ENCODE measurements at places on chromosomes 2 and 18.

GRCh38 chr2:188986839-188987238, 12.7 kb downstream of the COL3A1 start:
- no peak for DNase-seq

- DNase-seq = no peak
Measured at GRCh38 chr2:138023298-138023697, 59.0 kb downstream of the HNMT start.

DNA sequence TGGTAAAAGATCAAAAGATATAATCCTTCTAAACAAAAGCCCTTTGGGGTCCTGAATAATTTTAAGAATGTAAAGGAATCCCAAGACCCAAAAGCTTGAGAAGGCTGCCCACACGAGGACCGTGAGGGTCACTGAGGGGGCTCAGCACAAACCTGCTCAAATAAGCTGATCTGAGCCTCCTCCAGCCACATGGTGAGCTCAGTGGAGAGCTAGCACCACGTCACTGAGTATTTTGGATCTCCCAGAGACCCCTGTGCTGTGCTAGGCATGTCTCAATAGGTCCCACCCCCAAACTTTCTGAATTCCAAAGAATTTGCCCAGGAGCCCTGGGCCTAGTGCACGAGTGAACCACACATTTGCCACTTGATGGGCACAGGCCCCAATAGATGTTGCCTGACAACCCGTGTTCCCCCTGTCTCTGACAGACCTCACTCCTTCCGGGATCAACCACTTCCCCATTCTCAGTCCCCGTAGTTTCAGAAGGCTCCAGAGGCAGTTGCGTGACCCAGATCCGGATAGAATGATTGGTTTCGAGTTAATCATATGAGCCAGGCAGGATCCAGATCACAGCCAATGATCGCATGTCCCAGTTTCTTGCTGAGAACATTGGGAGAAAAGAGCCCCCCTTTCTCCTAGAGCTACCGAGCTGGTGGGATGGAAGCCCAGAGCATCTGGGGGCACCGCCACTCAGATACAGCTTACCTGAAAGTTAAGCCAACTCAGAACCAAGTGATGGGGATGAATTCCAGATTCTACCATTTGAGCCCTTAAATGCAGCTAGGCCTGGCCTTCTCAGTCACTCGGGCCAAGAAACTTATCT, 203.8 kb downstream of the TNS1 start:
- DNase-seq = no peak

- DNase-seq = no peak
Measured at GRCh38 chr2:98705333-98705617, 25.7 kb downstream of the MGAT4A start.

DNA sequence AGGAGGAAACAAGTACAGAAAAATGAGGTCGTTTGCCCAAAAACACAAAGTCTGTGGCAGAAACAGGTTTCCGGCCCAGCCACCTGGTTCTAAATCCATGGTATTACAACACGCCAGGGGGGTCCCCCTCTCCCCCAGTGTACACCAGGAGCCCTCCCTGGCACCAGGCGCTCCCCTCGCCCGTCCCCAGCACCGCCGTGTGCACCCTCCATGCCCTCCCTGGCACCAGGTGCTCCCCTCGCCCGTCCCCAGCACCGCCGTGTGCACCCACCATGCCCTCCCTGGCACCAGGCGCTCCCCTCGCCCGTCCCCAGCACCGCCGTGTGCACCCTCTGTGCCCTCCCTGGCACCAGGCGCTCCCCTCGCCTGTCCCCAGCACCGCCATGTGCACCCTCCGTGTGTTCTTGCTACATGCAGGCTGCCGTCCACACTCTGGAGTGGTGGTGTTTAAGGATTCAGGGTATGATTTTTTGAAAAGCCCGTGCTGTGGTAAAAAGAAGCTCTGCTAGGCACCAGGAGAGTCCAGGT, 59.8 kb upstream of the NFATC1 start:
- DNase-seq = no peak

GRCh38 chr18:59416818-59417217, 57.8 kb upstream of the LMAN1 start:
- DNase-seq = no peak

- no peak for DNase-seq
Measured at GRCh38 chr18:59959073-59959472, 59.3 kb downstream of the PMAIP1 start.

GRCh38 chr2:88892788-88893187, 201.3 kb downstream of the RPIA start:
- DNase-seq = no peak

GRCh38 chr2:225100856-225101294, 58.6 kb upstream of the DOCK10 start:
- no peak for DNase-seq

GRCh38 chr2:54672590-54673456, 50.6 kb upstream of the EML6 start:
- no peak for DNase-seq

DNA sequence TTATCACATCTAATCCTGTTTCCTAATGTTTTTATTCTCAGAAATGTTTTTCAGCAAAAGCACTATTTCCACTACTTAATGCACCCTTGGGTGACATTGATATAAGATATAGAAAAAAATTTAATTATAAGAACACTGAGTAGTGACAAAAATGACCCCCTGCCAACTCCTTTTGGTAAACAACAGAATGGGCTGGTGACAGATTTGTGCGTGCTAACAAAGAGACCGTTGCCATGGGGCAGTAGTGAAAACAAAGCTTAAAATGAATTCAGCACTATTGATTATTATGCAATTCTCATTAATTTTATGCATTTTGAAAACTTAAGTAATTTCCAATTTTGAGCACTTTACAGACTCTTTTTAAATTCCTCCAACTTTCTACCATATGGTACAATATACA, 33.1 kb downstream of the RDH14 start:
- no peak for DNase-seq

DNA sequence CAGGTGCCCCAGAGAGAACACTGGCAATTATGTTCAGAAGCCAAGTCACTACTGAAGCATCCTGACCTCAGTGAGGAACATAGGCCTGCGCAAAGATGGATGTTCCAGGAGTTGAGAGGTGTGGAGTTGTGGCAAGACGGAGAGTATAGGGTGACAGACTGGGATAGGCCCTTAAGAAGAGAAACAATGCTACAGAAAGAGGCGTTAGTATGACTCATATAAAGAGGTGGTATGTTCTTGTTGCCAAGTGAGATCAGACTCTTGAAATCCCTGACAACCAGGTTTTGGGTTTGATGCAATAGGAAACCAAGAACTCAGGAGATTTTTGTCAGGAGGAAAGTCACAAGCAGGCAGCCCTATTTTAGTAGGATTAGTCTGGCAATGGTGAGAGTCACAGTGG, 185.6 kb downstream of the RIT2 start:
- DNase-seq = no peak

DNA sequence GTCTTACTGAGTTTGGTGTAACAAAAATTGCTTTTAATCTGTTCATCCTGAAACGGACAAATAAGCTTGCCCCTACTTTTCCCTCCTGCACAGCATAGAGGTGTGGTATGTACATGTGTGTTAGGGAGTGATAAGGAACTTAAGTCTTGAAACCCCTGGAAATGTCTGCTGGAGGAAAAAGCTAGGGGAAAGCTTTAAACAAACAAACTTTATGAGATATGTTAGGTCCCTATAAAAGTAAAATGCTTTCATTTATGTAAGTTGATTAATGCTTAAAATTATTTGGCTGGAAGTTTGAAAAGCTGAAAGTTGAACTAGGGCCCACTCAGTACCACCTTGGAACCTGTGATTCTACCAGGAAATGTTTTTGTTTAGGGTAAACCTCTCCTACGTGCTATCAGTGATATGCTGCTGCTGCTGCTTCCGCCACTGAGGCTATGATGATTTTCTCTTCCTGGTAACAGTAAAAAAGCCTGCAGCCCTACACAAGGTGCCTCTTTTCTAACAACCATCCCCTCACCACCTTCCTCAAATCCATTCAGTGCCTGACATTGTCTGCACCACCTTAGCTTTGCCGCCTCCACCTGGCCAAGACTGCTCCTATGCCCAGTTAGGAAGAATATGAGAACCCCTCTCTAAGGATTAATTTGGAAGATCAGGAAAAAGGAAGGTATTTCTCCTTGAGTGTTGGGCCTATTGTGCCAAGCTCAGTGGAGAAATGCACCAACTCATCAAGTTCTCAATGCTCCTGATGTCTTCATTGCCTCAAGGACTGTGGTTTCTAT, 2.5 kb upstream of the YES1 start:
- DNase-seq = no peak

DNA sequence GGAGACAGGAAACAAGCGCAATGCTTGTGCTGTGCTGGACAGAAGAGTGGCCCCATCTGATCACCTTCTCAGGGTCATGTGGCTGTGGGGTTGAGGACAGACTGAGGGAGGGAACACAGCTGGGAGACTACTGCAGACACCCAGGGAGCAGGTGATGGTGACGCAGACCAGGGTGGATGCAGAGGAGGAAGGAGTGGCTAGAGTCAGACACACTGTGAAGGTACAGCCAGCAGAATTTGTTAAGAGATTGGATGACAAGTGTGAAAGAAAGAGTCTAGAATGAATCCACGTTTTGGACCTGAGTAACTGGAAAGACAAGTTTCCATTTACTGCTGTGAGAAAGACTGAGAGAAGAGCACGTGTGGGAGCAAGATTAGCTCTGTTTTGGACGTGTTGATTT, 15.9 kb upstream of the POMC start:
- no peak for DNase-seq

GRCh38 chr18:36314098-36314497, 16.6 kb downstream of the FHOD3 start:
- DNase-seq = no peak

DNA sequence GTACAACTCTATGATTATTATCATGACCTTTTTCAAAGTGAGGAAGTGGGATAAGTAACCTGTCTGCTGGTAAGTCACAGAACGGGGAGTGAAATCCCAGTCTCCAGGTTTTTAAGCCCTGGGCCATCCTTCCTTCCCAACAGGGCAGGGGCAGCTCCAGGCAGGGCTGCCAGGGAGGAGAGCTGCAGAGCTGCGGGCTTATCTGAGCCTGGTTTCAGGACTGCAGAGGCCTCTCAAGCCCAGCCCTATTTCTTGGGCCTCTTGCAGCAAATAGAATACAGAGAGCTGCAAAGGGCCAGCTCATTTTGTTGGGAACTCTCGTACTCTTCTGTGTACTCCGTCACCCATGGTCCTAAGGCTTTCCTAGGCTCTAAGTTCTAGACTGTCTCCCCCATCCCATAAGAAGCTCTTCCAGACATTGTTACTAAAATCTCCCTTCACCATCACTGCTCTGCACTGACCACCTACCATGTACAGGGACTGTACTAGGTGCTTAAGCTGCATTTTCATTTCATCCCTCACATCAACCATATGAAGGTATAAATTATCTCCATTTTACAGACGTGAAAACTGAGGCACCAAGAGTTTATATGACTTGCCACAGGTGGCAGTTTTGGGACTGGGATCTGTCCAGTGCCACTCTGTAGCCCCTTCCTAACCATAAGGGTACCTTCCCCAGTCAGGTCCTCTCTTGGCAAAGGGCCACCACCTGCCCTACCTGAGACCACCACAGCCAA, 3.1 kb downstream of the RAB11FIP5 start:
- no peak for DNase-seq

- no peak for DNase-seq
Measured at GRCh38 chr2:47230418-47230817, 75.3 kb upstream of the STPG4 start.

DNA sequence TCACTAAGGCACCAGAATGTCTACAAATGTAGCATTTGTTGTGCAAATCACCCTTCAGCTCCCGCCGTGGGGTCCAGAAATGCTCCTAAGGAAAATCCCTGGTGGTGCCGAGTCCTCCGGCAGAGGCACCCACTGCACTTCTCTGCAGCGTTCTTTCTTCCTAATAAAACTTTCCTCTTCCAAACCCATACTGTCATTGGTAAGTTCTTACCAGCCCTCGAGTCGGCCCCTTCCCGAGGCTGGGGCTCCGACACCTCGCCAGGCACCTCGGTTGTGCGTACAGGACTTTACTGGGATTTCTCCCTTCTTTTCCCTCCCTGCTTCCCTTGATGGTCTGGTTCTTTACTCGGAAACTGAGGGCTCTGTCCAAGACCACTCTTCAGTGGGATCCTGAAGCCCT, 10.3 kb upstream of the AGXT start:
- DNase-seq = no peak

DNA sequence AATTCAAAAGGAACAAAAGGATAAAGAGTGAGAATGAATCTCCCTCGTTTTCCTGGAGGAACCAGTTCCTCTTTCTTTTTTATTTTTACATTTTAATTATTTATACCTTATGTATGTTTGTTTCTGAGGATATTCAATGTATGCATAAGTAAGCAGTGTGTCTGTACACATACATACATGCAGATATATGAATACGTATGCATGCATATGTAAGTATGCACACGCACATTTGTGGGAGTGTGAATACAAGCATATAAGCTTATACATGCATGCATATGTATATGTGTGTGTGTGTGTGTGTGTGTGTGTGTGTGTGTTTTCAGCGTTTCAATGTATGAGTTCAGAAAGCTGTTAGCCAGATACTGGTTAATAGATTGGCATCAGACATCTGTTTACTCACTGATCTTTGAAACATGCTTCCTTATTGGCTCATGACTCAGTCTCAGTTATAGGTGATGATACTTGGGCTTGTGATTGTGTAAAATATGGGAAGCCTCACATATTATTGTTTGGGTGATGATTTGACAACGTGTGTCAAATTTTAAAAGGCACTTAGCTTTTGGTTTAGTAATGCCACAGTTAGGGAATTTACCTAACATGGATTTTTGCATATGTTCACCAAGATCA, 279.7 kb upstream of the TRIB2 start:
- no peak for DNase-seq

DNA sequence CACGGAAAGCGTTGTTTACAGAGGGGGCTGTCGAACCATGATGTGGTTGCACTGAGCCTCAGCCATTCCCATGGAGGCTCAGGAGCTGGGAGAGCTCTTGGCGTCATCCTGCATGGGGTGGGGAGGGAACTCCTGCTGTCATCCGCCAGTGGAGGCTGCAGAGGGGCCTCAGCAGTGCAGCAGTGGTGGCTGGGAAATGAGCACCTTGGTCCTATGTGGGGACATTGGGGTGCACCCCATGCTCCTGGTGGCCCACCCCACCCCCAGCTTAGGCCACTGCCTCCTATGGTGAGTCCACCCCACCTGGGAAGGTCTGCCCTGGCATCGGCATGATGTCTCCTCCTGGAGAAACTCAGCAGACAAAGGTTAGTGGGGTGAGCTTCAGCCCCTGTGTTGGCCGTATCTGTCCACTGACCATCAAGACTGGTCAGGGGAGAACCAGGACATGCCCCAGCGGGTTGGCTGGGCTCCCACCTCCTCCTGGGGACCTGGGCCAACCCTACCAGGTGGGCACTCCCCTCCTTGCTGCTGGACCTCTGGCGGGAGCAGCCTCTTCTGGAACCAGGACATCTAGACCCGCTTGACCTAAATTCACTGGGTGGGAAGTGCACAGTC, 67.8 kb upstream of the HDAC4 start:
- DNase-seq = no peak

- DNase-seq = no peak
Measured at GRCh38 chr2:157442191-157442590, 1.7 kb downstream of the CYTIP start.

GRCh38 chr2:58039170-58039611, 7.4 kb upstream of the VRK2 start:
- no peak for DNase-seq

DNA sequence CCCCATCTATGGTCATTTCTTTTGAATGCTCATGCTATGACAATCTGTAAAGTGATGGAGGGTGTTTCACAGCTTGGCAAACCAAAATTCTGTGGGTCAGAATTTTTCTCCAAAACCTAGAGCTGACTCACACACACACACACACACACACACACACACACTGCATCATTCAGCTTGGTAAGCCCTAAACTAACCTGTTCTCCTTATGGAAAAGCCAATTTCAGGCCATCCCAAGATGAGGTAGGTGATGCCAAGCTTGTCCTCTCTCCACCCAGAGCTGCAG, 45.0 kb upstream of the NRP2 start:
- no peak for DNase-seq

GRCh38 chr2:155145758-155146229, 447.3 kb downstream of the KCNJ3 start:
- no peak for DNase-seq

Data from activated CD4-positive, alpha-beta T cell treated with anti-CD3 and anti-CD28 coated beads, Interleukin-2, amount 50 U/mL, for 24 hours (primary cell).